ENCODE measurements at places on chromosomes 5 and 9. TPM values are rescaled to one million over a fixed set of nuclear protein-coding genes. Genes with fewer than 3 reads are reported as not detected.

The DRD1 gene
- not detected for total RNA-seq

The ZNF618 gene
- total RNA-seq: 2.0 TPM

The C9 gene
- total RNA-seq: not detected

The CNTFR gene
- total RNA-seq: 1.2 TPM

The CBY3 gene
- not detected for total RNA-seq

The CYLC2 gene
- total RNA-seq: not detected

The DMGDH gene
- 3.2 TPM for total RNA-seq

The RNF180 gene
- total RNA-seq: 16.7 TPM

The PROB1 gene
- 63.4 TPM for total RNA-seq

The SH3GL2 gene
- 5.9 TPM for total RNA-seq

The PDCD1LG2 gene
- total RNA-seq: 10.5 TPM

The MSX2 gene
- 1.4 TPM for total RNA-seq

The PLEKHG4B gene
- total RNA-seq: not detected

The ARPC5L gene
- total RNA-seq: 38.3 TPM

The HEMGN gene
- not detected for total RNA-seq

The PRSS3 gene
- total RNA-seq: not detected

The PCDHGB1 gene
- 10.3 TPM for total RNA-seq

The OBP2B gene
- not detected for total RNA-seq

The RALGPS1 gene
- total RNA-seq: 13.0 TPM

The FCHSD1 gene
- 1.6 TPM for total RNA-seq

The LMBRD2 gene
- 18.2 TPM for total RNA-seq

The SLC46A2 gene
- 0.45 TPM for total RNA-seq

The SUSD3 gene
- 0.37 TPM for total RNA-seq

The SYK gene
- 41.3 TPM for total RNA-seq

The CAMK4 gene
- not detected for total RNA-seq

The PTGES gene
- total RNA-seq: 3.0 TPM

The UNC13B gene
- 21.2 TPM for total RNA-seq

The ELOVL7 gene
- 0.87 TPM for total RNA-seq

The SEMA5A gene
- total RNA-seq: 41.3 TPM

The C1QTNF3 gene
- 2.1 TPM for total RNA-seq

The OTP gene
- not detected for total RNA-seq

The GDA gene
- not detected for total RNA-seq

The PCDHB13 gene
- 3.6 TPM for total RNA-seq

The MTREX gene
- 65.3 TPM for total RNA-seq

The ADAMTS13 gene
- 1.4 TPM for total RNA-seq

The TPRN gene
- 16.6 TPM for total RNA-seq

The GGTA1 gene
- total RNA-seq: 22.5 TPM

The FGF1 gene
- total RNA-seq: 74.7 TPM

The FAM163B gene
- not detected for total RNA-seq

The RAD1 gene
- total RNA-seq: 21.6 TPM

The MCC gene
- total RNA-seq: 23.0 TPM

The PCDHGA10 gene
- total RNA-seq: 11.3 TPM

The DEPDC1B gene
- total RNA-seq: not detected

The PCDHGA12 gene
- 3.2 TPM for total RNA-seq

The PCDHGA2 gene
- total RNA-seq: 11.7 TPM
